ENCODE measurements at places on chromosomes 4 and X.

DNA sequence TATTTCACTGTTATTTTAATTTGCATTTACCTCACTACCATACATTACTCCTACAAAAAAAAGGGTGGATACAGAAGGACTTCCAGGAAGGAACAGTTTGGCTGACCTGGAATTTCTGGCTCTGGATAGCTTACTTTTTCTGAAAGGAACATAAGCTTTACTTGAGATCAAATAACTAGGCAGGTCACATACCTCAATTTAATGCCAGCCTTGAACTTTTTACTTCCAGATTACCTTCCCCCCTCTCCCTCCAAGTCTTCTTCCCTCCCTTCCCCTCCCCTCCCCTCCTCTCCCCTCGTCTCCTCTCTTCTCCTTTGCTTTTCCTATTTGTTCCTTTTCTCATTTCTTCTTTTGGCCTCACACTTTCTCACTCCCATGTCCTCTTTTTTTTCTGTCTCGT is 659.2 kb upstream of the AADAT start:
- no peak for DNase-seq

- no peak for DNase-seq
Observed at GRCh38 chrX:38664285-38664684, 102.9 kb downstream of the TSPAN7 start.

DNA sequence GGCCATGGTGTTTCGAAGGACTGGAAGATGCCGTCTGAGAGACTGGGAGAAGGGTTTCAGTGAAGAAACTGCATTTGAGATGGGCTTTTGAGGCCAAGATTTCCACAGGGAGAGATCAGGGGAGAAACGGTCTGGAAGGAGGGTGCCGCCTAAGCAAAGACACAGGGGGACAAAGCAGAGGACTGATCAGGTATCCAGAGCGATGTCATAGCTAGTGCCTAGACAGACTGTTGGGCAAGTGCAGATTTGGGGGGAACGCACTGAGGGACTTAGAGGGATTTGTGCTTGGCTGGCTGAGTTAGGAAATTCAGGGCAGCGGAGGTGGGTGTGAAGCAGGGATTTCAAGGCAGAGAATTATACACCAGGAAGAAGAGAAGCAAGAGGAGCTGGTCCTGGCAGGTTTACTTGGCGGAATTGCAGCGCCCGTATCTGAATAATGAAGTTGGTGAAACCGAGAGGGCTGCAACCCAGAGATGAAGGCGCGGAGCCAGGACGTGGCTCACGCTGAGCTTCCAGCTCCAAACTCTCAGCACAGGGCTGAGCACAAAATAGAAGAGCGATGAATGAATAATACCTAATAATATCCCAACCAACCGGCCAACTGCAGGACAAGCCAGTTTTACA is 106.9 kb downstream of the MAML3 start:
- no peak for DNase-seq

GRCh38 chr4:7315286-7315685 is 119.4 kb downstream of the PSAPL1 start:
- no peak for DNase-seq

- DNase-seq = no peak
Observed at GRCh38 chrX:110284159-110284558, 33.7 kb downstream of the AMMECR1 start.
